Fibroblast of skin of abdomen (primary cell): ENCODE measurements at places on chromosomes 4 and X.
A peak's percentile ranks its signal among the peaks of the same experiment; 100 is the strongest.

DNA sequence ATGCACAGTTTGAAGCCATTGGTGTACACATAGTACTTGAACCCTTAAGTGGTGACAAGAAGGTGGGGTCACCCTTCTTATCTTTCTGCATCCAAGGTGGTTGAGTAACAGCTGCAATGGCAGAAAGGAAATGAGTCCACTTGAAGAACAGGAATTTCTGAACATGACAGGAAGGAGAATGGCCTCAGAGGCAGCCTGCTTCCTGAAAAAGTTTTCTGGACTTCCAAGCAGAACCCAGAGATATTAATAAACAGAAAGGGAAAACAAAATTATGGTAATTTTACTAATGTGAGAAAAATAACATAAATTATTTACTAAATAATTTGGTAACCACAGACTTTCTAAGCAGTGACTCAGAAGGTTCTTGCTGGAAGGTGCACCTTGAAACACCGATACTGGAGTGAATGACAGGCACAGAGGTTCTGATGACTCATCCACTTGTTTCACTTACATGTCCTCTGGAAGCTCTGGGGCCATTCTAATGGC lies 119.9 kb upstream of the HS3ST1 start:
- DNase-seq = no peak

- peak; percentile 53 for DNase-seq
Observed at GRCh38 chr4:138494931-138495330, 252.8 kb upstream of the SLC7A11 start.

GRCh38 chr4:137253949-137254348 lies 278.3 kb downstream of the PCDH18 start:
- DNase-seq = peak; percentile 54

DNA sequence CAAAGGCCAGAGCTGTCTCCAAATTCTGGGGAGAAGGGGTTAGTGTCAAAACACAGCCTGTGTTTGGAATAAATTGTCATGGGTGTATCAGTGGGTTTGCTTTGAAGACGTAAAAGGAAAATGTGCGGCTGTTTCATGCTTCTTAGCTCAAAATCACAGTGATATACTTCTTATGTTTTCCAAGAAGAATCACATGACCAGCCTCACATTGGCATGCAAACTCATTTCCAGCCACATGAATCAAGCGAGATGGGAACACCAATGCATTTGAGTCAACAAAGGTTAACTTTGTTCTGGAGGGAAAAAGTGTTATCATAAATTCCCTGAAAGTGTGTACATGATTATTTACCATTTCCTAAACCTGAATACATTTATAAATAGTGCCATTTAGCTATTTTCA lies 19.0 kb upstream of the SPP1 start:
- DNase-seq = no peak

- DNase-seq = peak; percentile 7
Observed at GRCh38 chrX:152896450-152896849, 1.4 kb upstream of the ZNF185 start.

DNA sequence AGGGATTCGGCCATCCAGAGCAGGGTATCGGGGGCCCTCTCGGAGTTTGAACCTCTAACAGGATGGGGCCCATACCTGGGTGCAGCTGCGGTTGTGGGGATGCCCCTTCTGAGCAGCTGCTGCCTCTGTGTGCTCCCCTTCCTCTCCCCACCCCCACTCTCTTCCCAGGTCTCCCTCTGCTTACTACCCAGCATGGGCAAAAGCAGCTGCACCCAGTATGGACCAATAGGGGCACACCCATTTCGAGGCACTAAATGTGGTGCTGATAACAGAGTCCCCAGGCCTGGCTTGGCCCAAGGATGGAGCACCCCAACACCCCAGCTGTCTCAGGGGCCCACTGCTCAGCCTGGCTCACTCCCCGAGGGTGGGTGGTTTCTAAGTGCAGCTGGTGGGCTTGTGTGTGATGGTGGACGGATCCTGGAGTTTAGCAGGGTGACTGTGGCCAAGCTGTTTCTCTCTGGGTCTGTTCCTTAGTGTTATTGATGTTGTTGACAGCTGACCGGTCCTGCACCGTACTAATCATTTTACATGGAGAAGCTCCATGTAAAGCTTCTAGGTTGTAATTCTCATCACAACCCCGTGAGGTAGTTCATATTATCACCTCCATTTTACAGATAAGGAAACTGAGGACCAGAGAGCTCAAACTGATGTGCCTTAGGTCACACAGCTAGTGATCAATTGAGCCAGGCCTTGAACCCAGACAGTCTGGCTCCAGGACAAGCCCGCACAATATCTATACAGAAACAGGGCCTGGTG lies 13.1 kb upstream of the KIAA0232 start:
- no peak for DNase-seq

GRCh38 chr4:180398564-180398963 lies 1844.6 kb upstream of the TENM3 start:
- DNase-seq = peak; percentile 5

DNA sequence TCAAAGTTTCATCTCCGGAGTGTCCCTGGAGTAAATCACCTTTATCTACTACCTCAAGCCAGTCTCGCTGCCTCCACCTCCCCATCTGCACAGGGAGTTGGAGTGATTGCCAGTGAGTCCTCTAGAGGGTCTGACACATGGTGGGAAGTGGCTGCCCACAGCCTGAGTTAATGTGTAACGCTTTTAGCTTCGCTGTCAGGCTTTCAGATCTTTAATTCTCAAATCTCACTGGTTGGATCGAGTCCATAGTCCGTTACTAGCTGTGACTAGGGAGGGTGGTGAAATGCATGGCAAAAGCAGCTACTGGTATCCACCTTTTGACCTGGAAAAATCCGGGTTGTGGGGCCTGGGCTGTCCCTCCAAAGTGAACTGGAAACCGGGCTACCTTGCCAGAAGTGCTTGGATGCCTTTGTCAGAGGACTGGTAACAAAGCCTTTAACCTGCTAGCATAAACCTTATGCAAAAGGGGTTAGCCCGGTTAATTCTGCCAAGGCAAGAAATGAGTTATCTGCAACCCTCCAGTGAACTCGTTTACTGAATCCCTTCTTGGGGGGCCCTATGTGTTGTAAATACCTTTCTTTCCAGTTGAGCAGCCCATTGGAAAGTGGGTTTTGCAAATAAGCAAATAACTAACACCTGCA lies 5.1 kb upstream of the WDR1 start:
- no peak for DNase-seq

DNA sequence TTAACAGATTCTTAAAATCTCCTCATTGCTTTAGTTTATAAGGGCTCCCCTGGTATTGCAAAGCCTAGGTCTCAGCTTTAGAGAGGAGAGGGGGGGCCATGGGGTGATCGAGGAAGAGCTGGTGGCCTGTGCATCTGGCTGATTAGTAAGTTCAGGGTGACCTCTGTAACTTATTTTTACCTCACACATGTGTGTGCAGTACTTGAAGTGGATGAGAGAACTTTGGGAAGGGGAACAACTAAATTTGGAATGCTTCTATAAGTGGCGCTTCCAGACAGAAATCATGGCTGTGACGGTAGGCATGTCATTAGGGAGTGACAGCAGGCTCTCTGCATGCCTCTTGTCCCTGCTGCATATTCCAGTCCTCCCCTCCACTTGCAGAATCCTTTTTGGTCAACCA lies 41.9 kb downstream of the FRAS1 start:
- no peak for DNase-seq

- no peak for DNase-seq
Observed at GRCh38 chrX:71487814-71488213, 45.1 kb upstream of the OGT start.

GRCh38 chr4:17276776-17277175 lies 235.1 kb downstream of the QDPR start:
- peak; percentile 60 for DNase-seq

DNA sequence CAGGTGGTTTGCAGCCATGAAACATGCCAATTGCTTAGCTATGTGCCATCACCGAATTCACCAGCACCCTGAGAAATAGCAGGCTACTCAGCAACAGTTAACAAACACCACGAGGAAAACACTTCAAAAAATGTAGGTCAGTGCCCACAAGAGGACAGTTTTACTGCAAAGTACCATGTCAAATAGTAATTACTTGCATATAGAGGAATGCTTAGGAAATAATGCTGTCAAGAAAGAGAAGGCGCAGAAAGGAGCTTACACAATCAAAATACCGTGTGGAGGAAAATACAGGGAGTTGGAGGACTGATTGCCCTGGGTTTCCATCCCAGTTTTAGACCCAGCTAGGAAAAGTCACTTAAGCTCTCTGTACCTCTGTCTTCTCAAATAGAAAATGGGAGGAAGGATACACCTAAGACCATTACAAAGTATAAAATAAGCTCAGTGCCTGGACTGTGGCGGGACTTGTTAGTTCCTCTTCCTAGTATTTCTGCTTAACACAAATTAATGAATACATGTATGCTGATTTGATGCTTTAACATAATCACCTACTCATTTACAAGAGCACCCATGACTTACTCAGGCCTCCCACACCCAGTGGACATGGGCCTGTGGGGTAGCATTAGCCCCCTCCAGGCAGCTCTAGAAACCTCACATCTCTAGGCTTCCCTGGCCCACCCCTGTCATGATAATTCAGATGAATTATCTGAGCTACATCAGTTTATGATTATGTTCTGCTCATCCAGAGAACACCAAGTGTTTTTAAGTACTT lies 44.5 kb upstream of the IL21 start:
- peak; percentile 71 for DNase-seq

DNA sequence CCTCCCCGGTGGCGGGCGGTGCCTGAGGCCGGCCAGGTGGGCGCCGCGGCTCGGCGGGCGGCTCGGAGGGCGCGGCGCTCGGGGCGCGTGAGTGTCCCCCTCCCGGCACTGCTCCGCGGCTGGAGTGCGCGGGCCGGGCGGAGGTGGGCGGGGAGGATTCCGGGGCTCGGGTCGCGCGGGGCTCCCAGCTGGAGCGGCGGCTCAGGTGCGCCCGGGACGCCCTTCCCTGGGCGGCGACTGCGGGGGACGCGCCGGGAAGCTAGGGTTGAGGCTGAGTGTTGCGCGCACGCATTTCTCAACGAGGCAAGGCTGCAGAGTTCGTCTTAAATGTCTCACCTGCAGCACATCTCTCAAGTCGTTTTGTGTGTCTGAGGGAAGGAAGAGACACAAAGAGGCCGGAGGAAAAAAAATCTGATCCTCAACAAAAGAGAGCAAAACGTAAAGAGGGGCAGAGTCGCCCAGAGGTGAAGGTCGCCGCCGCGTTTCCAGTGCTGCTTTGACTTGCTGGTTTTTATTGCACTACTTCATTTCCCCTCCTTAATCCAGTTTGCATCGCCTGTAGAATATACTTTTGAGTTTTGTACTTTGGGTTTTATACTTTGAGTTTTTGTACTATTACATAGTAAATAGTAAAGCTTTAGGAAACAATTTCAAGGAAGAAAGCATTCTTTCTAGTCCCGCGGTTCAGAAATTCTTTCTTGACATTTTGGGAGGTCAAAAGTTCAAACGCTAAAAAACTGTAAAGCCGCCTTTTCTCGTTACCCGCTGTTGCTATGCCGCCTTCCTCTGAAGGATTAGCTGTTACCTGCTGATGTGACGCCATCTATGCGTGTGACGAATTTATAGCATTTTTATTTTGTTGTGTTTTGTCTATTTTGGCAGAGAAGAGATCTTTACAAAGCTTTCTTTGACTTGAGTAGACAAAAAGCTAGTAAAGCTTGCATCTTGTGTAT lies 106.5 kb upstream of the STOX2 start:
- no peak for DNase-seq

- DNase-seq = no peak
Observed at GRCh38 chrX:54721424-54721823, 76.6 kb downstream of the ITIH6 start.

- no peak for DNase-seq
Observed at GRCh38 chrX:112968351-112969133, 127.9 kb upstream of the AMOT start.

- peak; percentile 43 for DNase-seq
Observed at GRCh38 chr4:105139646-105140045, 7.0 kb upstream of the TET2 start.

DNA sequence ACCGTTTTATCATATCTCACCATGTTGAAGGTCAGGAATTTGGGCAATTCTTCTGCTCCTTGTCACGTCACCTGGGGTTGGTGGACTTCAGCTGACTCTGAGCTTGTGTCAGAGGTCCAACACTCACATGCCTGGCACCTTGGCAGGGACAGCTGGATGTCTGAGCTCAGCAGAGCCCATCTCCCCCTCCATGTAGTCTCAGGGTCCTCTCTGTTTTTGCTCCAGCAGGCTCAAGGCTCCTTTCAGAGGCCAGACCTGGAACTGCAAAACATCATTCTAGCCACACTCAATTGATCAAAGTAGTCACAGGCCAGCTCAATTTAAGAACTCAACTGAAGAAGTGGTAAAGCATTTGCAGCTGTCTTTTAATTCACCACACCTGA lies 45.4 kb downstream of the EDNRA start:
- DNase-seq = no peak

- DNase-seq = peak; percentile 11
Observed at GRCh38 chr4:81472281-81473182, 825 bp upstream of the RASGEF1B start.

- no peak for DNase-seq
Observed at GRCh38 chr4:6340446-6341015, 70.9 kb downstream of the WFS1 start.

DNA sequence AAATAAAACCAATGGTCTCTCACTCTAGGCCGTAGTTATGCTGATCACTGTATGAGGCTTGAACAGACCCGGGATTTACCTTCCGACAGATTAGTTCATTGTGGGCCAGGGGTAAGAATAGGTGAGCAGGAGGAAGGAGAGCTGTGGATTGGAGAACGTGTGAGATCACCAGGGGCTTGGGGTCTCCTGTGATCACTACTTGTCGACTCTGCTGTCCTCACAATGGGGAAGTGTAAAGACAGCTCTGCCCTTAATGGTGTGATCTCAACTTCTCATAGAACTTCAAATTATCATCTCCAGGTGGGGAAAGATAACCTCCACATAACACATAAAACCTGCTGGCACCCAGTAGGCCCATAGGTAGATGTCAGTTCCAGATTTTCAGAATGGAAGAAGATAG lies 56.2 kb upstream of the RPS6KA3 start:
- no peak for DNase-seq

- peak; percentile 16 for DNase-seq
Observed at GRCh38 chr4:177308125-177308524, 1.5 kb upstream of the NEIL3 start.

GRCh38 chrX:118652717-118653116 lies 74.7 kb upstream of the IL13RA1 start:
- DNase-seq = peak; percentile 7

DNA sequence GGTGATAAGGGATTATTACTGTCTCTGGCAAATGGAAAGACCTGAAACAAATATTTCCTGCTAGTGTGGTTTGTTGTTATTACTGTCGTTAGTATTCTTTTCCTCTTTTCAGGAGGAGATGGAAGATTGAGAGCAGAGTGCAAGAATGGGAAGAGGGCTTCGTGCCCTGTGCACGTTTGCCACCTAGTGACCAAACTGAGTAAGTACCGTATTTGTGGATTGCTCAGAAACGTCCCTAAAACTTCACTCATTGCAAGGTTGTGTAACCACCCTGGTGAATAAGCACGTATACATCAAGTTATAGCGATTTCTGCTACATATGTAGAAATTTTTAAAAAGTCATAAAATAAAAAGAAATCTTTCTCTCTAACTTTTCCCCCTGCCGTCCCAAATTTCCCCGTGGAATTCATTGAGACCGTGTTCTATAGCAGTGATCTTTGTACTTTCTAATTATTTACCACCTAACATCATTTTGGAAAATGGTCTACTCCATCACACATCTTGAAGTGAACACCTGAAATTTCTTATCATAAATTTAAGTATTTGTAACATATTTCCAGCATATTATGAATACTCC lies 24.3 kb downstream of the LINC00632 start:
- peak; percentile 46 for DNase-seq
